Fibroblast of skin of back (primary cell): ENCODE measurements at places on chromosomes 5 and 9.

GRCh38 chr9:69076550-69076949 lies 41.0 kb downstream of the FXN start:
- DNase-seq: no peak

DNA sequence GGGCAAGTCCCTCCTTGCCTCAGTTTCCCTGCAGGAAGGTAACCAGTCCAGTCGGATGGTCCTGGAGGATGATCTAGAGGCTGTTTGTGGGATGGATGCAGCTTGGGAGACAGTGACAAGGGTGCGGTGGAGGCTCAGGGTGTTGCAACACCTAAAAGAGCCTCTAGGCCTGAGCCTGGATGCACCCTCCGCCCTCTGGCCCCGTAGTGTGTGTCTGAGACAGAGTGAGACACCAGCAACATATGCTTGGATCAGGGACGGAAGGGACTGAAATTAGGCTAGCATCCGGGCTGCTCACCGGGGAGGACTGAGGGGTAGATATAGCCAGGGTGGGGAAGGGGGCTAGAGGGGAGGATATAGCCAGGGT lies 1.1 kb downstream of the CRAT start:
- peak; percentile 23 for DNase-seq

DNA sequence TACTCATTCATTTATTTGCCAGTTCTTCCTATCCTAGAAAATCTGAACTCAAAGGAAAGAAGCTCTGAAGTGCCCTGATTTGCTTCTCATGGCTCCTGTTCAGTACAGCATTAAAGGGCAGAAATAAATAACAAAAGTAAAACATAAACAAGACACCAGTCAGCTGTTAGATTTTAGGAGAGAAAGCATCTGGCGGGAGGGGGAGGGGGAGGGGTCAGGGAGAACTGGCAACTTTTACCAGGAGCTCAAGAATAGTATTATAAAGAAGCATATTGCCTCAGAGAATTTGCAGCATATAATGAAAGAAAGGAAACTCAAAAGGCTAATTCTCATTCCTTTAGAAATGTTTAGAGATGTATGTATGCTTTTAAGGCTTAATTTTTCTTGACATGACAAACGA lies 68.1 kb downstream of the SEMA6A start:
- no peak for DNase-seq

DNA sequence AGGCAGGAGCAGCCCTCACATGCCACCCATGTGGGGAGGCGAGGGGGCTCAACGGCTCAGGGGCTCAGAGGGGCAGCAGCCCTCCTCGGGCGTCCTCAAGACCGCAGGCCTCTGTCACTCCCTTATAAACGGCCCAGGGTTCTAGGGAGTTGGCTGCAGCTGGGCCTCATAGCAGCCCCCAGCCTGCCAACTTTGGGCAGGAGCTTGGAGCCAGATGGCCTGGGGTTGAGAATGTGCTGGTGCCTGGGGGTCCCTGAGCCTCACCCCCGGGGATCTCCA lies 51.0 kb upstream of the RNU6ATAC start:
- DNase-seq: no peak

- DNase-seq: no peak
Measured at GRCh38 chr5:68325065-68325580, 109.6 kb downstream of the PIK3R1 start.

GRCh38 chr9:106404137-106404536 lies 458.8 kb upstream of the ZNF462 start:
- no peak for DNase-seq

GRCh38 chr5:64765804-64766504 lies 2.5 kb downstream of the SREK1IP1 start:
- DNase-seq: no peak

GRCh38 chr5:135016861-135017290 lies 17.2 kb downstream of the PITX1 start:
- DNase-seq: no peak

DNA sequence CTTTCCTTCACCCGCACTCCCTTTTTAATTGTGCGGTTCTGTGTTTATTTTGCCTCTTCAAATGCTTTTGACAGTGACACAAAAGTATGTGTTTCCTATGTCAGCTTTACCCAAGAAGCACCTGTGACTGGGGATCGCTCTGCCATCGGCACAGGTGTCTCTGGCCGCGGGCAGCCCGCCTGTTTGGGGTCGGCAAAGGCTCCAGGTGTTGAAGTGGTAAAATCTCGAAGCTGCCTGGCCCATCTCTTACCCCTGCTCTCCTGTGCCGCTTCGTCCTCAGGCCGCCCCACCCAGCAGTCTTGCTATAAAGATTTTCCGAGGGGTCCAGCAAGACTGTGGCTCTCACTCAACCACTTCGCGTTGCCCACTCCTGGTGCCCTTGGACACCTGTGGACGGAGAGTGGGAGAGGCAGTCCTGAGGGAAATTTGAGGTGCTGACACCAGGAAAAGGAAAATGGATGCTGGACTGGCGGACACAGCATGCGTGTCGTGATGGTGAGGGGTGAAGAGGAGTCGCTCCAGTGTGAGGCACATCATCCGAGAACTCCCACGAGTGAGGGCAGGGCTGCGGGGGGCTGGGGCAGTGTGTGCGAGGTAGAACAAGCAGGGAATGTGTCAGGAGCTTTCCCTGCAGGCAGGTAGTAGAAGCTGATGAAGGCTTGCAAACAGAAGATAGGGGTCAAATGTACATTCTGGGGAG lies 29.1 kb upstream of the CEP72 start:
- no peak for DNase-seq

- DNase-seq: no peak
Measured at GRCh38 chr9:109414125-109414785, 83.9 kb downstream of the PTPN3 start.

- DNase-seq: no peak
Measured at GRCh38 chr5:175773534-175774070, 97.8 kb upstream of the CPLX2 start.

DNA sequence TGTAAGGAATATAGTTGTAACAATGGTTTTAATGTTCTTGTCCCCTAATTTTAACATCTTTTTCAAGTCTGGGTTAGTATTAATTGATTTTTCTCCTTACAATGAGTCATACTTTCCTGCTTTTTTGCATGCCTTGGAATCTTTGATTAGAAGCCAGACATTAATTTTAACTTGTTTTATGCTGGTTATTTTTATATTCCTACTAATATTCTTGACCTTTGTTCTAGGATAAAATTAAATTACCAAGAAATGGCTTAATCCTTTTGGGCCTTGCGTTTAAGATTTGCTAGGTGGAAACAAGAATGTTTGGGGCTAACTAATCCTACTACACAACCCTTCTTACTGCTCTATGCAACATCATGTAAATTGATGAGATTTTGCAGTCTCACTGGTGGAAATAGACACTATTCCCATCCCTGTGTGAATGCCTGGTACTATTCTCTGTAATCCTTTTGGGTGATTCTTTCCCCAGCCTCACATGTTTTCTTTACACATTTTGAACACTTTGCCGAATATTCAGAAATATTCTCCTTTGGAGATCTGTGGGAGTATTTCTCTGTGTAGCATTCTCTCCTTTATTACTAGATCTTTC lies 47.2 kb downstream of the ZCCHC7 start:
- no peak for DNase-seq

DNA sequence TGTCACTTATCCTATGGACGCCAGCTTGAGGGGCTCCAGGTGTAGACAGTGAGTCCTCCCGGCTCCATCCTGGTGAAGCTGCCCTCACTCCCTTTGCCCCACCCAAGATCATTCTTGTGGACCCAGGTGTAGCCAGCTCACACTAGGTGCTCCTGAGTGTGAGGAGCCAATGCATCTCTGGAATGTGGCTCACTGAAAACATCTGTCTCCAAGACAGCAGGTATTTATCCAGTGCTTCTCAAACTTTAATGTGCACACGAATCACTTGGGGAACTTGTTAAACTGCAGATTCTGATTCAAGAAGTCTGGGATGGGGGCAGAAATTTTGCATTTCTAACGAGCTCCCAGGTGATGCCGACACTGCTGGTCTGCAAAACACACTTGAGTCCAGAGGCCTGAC lies 13.5 kb upstream of the ENC1 start:
- no peak for DNase-seq

- DNase-seq: no peak
Measured at GRCh38 chr5:76762484-76762883, 46.6 kb downstream of the F2R start.

DNA sequence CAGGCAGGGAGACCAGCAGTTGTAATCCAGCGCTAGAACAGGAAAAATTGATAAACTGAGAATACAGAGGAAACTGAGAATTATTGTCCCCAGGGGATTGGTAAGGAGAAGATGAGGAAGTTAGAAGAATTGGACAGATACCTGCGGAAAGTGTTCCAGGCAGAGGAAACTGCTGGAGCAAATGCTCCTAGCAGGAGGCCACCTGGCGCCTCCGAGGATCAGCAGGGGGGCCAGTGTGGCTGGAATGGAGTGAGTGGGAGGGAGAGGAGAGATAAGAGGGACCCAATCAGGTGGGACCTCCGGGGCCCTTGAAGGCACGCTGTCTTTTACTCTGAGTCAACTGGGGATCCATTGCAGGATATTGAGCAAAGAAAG lies 695 bp upstream of the ANXA6 start:
- DNase-seq: no peak

DNA sequence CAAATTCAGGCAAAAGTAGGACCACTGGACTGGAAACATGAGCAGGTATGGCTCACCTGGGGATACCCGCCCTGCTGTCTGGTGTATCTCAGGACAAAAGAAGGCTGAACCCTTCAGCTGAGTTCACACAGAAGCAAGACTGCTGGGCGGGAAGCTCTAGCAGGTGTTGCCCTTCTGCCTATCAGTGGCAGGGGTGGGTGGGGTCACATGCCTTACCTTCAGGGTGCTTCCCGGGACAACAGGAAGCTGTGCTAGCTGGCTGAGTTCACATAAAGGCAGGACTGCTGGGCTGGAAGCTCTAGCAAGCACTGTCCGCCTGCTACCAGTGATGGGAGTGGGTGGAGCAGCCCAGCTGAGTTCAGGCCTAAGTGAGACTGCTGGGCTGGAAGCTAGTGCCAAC lies 498.8 kb upstream of the ZNF608 start:
- DNase-seq: no peak

DNA sequence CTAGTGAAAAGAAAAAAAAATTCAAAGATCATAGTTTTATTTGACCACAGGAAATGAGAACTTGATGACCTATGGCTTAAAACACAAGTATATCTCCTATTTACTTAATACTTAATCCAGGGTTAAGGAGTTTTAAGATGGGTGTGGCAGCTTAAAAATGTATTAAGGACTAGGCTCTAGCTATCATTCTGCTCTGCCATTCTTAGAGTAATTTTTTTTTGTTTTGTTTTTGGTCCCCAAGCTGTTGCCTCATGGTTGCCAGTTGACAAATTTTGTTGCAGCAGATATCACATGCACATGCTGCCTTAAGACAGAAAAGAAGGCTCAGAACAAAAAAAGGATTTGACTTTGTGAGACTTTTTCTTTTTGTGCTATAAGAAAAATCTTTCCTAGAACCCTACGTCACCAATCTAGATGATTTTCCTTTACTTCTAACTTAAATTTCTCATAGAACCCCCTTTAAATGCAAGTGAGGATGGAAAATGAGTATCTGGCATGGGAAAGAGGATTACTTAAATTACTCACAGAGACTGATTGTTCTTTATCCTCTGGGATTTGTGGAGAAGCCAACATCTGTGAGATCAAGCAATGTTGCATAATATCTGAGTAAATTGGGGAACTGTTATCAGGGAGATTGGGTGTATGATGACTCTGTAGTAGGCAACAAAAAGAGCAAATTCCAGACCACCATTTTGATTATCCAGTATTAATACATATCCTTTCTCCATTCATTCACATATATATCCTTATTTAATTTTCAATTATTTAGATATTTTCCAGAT lies 364.7 kb upstream of the CD180 start:
- no peak for DNase-seq

- DNase-seq: peak; percentile 61
Measured at GRCh38 chr5:96008987-96009647, 47.5 kb upstream of the ELL2 start.

- no peak for DNase-seq
Measured at GRCh38 chr5:64331597-64332277, 166.1 kb downstream of the RNF180 start.

DNA sequence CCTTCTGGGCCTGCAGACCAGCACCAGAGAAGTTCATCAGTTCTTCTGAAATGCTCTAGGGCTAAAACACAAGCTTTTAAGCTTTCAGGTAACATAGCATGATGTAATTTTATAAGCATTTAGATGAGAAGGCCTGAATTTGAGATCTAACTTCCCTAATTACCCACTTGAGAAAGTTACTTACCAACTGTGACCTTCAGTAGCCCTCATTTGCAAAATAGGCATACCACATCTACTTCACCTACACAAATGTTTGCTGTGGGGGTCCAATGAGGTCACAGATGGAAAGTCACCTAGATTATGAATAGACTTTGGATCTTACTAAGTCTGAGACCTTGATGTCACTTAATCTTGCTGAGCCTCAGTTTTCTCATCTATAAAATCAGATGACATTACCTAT lies 36.5 kb downstream of the FBXO10 start:
- no peak for DNase-seq

DNA sequence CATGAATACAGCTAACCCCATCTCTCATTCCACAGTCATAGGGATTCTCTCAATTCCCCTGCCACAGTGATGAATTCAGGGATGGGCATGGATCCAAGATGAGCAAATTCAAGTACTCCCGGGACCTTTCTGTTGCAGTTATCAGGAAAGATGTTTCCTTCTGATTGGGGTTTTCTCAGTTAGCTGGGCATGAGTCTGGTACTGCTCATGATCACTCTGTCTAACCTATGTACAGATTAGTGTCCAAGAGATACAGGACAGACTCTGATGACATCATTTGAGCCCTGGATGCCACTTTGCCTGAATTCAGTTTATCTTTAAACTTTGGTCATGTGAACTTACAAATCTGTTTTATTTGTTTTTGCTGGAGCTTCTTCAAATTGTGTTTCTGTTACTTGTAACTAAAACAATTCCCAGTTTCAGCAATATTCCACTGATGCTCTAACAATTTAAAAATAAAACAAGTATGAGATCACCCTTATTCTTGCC lies 257.7 kb upstream of the KLF9 start:
- DNase-seq: peak; percentile 16

DNA sequence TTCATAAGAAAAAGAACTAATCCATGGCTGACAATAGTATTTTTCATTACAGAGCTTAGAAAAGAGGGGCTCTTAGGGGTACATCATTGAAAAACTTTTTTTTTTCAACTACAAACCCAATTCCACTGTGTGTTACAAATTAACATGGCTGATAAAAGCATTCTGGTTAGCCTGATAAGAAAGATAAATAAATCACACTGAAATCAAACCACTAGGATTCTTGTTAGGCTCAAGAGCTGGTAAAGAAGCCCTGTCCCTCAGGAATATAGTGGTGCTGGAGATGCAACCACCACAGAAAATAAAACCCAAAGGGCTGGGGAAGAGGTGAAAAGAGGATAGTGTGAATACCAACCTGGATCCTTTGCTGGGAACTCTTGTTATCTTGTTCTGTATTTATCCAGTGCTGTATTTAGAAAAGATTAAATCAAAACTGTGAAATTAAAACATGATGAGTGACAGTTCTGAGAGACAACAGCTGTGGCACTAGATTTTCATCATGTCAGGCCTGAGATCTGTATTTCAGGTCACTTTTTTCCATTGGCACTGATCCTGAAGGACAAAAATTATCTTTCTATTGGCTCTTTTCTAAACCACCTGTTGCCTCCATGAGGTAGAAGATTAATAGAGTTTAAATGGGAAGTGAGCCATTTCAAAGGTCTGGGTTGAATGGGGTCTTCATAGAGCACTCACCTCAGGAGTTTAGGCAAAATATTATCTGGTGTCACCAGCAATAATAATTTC lies 118.6 kb downstream of the ARRDC3 start:
- DNase-seq: no peak

GRCh38 chr5:139251281-139251687 lies 42.3 kb upstream of the MATR3 start:
- peak; percentile 20 for DNase-seq
